T follicular helper cell (primary cell): ENCODE measurements at places on chromosomes 4 and X.

DNA sequence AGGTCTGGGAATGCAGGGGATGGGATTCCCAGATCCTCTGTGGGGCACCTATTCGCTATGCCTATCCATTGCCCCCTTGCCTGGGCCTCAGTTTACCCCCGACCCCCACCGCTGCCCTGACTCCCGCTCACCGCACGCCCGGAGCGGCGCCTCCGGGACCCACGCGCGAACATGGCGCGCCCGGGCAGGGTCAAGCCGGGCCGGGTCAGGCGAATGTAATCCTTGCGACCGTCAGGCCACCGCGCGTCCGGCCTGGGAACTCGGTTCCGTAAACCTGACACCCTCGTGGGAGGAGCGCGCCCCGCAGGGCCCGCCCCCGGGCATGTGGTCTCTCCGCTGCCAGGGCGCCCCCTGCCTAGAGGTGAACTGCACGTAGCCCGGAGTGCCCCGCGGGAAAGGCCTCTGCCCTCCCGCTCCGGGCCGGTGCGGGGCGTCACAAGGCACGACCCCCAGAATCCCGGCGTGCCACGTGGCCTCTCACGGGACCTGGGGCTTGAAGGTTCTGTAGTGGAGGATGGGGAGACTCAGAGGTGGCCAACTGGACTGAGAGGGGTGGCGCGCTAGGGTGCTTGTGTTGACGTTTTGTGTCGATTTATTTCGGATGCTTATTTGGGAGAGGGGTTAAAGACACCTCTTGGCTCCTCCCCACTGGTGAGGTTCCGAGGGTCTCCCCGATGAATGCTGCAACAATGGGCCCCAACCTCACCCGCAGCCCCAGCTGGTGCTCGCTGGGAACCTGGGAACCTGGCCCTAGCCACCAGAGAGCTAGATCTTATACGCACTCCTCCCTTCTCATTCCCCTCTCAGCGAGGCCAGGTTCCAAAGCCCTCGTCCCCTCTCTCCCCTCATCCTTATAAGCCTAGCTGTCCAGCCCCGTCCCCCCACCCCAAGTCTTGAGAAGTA lies at the start of gene PRICKLE3:
TSS of gene PRICKLE3 (minus strand) at position 249 of the 903 bp plus-strand sequence. CDS start at position 173, 76 bp downstream.
- peak; percentile 61 for DNase-seq

DNA sequence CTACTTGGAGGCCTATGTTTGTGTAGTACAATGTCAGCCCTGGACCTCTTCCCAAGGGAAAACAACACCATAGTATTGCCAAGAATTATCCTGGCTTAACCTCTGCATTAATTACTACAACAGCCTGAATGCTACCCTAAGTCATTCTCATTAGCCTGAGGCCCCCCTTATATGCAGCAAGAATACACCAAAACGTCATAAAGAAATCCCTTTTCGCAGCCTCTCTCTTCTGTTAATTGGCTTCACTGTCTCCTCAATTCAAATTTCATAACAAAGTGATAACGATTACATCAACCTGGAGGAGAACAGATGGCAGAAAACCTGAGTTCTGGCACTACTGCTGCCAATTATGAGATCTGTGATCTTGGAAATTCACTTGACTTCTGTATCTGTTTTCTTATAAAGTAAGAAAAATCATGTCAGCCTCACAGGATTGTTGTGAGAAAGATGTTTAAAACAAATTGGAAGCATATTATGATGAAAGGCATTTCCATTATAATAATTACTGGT lies 1663.1 kb downstream of the STIM2 start:
- DNase-seq, result no peak

- no peak for DNase-seq
Observed at GRCh38 chr4:144666539-144667175, 20.7 kb downstream of the HHIP start.

GRCh38 chr4:5962416-5962815 lies 55.8 kb downstream of the C4orf50 start:
- DNase-seq, result no peak

GRCh38 chrX:133561251-133561650 lies 146.0 kb upstream of the GPC4 start:
- DNase-seq, result no peak

DNA sequence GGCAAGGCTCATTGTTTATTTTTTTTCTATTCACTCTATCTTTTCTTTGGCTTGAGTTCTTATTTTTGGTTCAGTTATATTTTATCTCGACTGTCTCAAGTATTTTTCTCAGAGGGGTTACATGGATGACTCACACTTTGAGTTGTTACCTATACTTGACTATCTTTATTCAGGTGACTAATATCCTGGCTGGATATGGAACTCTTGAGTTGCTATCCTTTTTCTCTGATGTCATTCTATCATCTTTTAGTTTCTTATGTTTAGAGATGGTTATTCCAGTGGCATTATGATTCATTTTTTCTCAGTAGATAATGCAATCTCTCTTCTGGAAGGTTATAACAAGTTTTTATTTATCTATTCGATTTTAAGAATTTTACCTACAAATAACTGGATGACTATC lies 117.9 kb downstream of the COX18 start:
- no peak for DNase-seq
